ENCODE measurements at places on chromosomes 12 and 14.

- DNase-seq, result no peak
These were observed 65.5 kb downstream of the RASSF3 start for GRCh38 chr12:64675795-64676194.

GRCh38 chr12:111268738-111269572, 99.9 kb downstream of the PHETA1 start:
- DNase-seq, result peak; percentile 6

DNA sequence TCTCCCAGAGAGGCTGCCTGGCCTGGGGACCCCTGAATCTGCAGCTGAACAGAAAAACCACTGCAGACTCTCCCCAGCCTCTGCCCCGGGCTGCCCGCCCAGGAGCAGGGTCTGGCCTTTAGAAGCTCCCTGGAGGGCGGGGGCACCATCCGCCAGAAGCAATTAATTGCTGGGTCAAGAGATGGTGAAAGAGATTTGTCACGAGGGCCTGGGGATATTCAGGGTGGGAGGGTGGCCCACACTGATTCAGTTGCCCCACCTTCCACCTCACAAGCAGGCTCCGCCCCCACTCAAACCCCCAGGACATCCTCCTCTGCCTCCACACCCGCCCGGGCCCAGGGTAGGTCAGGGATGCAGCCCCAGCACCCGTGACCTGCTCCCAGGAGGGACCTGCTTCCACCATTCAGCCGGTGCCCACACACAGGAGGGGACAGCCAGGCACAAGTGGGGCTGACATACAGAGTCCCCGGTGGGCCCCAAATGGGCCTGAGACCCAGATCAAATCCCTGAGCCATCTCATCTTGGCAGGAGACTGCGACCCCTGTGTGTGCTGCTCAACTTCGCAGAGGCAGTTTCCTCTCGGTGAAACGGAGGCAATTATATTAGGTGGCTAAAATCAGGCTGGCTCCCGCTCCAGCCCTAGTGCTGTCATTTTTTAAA, 23.0 kb downstream of the NCOR2 start:
- no peak for DNase-seq

GRCh38 chr12:91355150-91356006, 172.8 kb upstream of the DCN start:
- peak; percentile 69 for DNase-seq

GRCh38 chr12:115758877-115759620, 518.4 kb downstream of the MED13L start:
- DNase-seq, result no peak

- no peak for DNase-seq
These were observed 49.7 kb downstream of the JAG2 start for GRCh38 chr14:105118646-105119407.

GRCh38 chr12:51913071-51914033, 6.0 kb downstream of the ACVRL1 start:
- no peak for DNase-seq

DNA sequence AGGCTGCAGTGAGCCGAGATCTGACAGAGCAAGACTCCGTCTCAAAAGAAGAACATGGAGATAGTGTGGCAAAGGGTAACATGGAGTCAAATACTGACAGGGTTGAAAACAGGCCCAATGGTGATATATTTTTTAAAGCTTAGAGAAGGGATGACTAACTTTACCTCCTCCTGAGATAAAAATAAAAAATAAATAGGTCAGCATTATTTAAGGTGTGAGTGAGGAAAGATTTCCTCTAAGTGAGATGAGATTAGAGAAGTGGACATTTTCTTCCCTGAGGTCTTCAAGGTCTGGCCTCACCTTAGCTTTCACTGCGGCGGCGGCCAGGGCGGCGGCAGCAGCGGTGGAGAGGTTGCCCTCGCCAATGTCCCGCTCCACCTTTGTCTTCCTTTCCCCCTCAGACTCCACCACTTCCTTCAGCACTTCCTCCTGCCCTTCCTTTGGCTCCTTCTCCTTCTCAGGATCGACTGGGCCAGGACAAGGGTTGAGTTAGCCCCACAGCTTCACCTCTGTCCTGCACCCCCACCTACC, 11.1 kb downstream of the MYL6 start:
- DNase-seq, result no peak
